ENCODE measurements at places on chromosomes 16 and 17.

GRCh38 chr17:30333503-30334360 lies at the start of gene TMIGD1:
TMIGD1 (minus strand) TSS chr17:30334057; CDS start chr17:30332133, 1,924 bp downstream.
- DNase-seq, result no peak

DNA sequence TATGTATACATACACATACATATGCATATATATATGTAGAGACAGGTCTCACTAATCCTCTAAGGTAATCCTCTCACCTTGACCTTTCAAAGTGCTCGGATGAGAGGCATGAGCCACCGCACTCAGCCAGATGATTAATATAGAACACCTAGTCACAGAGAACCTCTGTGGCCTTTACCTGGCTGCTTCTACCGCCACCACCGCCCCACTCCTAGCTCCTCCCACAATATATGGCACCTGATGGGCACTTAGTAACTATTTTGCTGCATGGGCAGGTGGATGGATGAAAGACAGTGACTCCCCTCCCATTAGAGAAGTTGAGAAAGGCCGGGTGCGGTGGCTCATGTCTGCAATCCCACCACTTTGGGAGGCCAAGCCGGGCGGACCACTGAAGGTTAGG lies 16.7 kb upstream of the ATP2C2 start:
- DNase-seq, result no peak

- no peak for DNase-seq
Observed at GRCh38 chr16:70694088-70694867, 8.4 kb upstream of the MTSS2 start.

DNA sequence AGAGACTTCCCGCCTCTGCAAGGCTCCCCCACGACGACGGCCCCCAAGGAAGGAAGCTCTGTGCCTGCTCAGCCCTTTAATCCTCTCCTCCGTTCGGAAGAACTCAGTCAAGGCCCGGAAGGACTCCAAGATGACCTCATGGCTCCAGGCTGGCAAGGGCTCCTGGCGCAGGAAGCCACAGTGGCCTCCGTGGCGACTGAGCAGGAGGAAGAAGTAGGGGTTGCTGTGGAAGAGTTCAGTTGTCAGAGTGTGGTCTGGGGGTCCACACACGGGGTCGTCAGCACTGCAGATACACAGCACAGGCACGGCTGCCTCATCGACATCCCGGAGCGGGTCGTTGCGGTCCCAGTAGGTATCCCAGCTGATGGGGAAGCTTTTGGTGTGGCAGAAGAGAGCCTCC lies 4.2 kb downstream of the ABHD15 start:
- no peak for DNase-seq

- no peak for DNase-seq
Observed at GRCh38 chr17:78946631-78947030, 21.4 kb upstream of the TIMP2 start.

DNA sequence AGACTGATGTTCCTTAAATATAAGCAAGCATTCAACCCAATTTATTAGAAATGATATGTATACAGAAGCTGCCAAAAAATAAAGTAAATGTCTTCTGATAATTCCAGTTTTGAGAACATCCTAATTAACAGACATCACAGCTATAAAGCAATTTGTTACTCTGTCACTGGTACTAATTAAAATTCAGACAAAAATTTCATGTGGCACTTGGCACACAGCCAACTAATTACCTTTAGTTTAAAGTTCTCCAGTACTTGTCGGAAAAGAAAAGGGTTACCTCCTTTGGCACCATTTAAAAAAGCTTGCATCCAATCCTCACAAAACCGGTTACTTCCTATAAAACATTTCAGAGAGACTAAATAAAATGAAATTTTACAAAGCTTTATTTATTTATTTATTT lies 8.8 kb downstream of the C17orf75 start:
- no peak for DNase-seq

DNA sequence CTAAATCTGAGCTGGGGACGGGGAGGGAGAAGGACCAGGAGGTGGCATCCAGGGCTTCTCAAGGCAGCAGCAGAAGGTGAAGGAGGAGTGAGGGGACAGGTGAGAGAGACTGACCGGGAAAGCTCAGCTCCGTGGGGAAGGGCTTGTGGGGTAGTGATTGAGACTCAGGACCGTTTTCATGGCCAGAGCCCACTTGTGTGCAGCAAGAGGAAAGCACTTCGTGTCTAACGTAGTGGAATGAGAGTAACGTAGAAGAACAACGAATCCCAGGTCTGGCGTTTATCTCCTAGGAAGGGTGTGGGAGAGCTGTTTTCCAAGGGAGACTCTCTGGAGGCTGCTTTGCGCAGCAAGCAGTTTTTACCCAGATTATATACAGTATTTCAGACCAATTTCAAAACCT lies 1.3 kb upstream of the CDH3 start:
- DNase-seq, result no peak

DNA sequence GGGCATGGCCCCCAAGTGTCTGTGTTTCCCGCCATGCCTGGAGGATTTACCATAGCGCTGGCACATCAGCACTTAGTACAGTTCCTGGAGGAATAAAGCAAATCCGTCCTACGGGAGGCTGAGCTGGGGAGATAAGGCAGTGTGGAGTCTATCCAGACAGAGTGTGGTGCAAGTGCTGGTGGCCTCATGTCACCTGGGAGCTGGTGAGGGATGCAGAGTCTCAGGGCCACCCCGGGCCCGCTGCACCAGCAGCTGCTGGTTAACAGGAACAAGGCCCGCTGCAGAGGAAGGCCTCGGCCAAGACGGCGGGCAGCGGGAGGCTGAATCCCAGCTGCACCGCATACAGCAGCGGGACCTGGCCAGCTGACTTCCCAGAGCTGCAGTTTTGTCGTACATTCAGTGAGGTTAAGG lies 57.3 kb upstream of the CDC42EP4 start:
- no peak for DNase-seq

- no peak for DNase-seq
Observed at GRCh38 chr17:63681530-63681929, 18.4 kb downstream of the LIMD2 start.

- no peak for DNase-seq
Observed at GRCh38 chr16:84461029-84461412, 43.4 kb downstream of the MEAK7 start.
